ENCODE measurements at places on chromosomes 5 and 9.

DNA sequence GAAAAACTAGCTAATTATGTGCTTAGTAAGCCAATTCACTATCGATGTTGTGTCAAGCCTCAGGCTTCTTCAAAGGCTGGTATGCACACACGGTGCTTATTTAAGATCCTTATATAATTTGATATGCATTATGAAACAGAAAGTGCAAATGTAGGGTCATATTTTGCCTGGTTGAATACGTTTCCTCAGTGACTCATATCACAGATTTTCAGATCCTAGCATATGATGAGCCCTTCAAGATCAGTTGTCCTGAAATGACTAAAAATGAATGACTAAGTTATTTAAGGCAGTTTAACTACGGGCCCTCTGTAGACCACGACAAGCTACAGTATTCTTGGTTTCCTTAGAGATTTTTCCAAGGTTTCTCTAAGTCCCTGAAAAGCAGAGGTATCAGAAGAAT lies 778.3 kb downstream of the PRELID2 start:
- no peak for DNase-seq

- peak; percentile 22 for DNase-seq
Observed at GRCh38 chr9:101311758-101312420, 72.9 kb downstream of the BAAT start.

GRCh38 chr5:83157163-83157562 lies 79.8 kb downstream of the XRCC4 start:
- no peak for DNase-seq

DNA sequence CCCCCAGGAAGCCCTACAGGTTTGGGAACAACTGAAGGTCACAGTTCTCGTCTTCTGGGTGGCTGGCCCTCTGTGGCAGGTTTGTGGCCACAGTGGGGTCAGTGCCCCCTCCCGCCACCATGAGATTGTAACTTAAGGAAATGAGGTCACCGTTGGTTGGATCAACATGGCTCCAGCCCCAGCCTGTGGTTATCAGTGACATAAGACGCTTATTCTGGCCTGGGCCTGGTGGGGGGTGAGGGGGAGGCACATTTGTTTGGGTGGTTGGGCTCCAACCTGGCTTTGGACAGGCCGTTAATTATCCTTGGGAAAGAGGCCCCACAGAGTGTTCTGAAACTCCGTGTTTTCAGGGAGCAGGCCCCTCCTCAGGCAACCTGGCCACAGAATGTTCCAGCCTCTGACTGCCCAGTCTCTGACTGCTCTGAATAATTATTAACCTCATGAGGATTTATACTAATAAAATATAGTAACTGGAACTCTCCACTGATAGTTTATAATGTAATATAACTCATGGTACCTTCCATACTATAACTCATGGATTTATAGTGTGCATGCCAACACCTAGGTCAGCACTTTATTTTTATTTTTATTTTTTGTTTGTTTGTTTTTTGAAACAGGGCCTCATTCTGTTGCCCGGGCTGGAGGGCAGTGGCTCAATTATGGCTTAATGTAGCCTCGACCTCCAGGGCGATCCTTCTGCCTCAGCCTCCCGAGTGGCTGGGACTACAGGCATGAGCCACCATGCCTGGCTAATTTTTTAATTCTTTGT lies 58.0 kb upstream of the RPL26L1 start:
- no peak for DNase-seq

GRCh38 chr9:94554439-94555331 lies at the start of gene PCAT7:
Gene PCAT7, plus strand, starts transcription at chr9:94555083.
- peak; percentile 13 for DNase-seq

GRCh38 chr5:1039210-1039548 lies 30.6 kb downstream of the NKD2 start:
- DNase-seq = no peak

GRCh38 chr9:8019636-8020035 lies 220.1 kb upstream of the DMAC1 start:
- DNase-seq = no peak

- DNase-seq = no peak
Observed at GRCh38 chr9:93011114-93011513, 47.4 kb upstream of the SUSD3 start.

DNA sequence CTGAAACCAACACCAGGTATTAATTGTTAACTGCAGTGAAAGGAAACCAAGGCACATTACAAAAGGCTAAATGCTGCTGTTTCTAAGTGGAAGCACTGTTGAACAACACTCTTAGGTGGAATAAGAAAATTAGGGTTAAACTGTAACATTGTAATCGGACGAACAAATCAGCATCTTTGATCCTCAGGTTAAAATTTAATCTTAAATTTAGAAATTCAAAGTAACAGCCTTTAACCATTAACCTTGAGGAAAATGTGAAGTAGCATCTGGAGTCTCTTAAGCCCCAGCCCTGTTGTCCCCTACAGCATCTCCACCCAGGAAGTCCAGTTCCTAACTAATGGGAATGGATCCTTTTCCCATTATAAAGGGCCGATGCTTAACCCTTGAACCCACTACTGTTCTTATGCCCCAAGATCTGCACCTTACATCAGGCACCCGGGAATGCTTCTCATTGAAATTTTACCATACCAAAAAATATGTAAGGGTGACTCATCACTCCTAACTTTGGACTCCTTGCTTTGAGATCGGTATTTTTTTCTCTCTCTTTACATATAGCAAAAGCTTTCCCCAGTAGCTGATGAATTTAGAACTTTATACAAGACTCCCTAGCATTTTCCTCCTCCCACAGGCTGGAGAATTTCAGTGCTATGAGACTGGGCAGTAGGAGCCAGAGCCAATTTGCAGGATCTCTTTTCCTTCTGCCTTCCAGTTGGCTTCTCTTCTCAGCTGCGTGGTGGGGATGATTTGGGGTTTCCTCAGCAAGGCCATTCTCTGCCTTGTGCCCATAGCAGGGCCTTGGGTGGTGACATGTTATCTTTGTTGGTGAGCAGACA lies 32.0 kb upstream of the ITGA2 start:
- no peak for DNase-seq

GRCh38 chr5:172901788-172902496 lies 57.3 kb upstream of the RPL26L1 start:
- DNase-seq = no peak

DNA sequence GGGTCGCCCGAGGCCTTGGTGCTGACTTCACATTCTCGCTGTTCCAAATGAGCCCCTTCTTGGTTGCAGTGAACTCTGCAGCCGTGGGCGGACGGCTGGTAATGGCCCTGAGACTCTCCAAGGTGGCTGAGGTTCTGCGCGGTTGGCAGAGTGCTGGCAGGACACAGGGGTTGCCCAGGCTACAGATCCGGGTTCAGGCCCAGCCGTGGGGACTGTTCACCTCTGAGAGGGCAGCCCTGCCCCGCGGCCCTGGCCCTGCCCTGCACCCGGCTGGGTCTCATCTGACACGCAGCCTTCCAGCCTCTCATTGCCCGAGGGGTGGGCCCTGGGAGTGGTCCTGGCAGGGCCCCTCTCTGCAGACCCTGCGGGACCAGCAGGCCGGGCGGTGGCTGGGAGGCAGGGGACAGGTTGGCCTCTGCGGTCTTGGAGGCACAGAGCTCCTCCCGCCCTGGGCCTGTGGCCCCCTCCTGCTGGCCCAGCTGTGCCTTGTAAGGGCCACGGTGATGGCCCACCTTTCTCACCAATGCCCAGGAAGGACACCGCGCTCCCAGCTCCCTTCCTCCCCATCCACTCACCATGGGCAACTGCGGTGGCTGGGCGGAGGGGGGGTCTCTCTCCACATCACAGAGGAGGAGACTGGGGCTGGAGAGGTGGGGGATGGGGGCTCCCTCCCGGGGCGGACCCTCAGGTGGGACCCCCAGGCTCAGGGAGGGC lies 51.6 kb downstream of the AHRR start:
- no peak for DNase-seq

DNA sequence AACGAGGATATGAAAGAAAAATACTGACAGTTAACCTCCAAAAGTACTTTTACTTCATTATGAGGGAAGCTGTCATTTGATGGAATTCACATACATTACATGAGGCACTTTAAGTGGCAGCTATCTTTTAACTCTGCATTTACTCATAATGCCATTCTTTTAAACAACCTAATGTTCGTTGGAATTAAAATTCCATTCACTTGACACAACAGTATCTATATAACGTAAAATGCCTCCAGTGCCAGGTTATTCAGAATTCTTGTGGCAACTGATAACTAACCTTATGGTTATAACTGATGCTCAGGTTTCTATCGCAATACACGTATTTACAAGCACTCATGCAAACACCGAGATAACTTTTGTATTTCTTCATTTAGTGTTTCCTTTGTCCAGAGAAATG lies 376.9 kb upstream of the GRAMD2B start:
- DNase-seq = no peak

DNA sequence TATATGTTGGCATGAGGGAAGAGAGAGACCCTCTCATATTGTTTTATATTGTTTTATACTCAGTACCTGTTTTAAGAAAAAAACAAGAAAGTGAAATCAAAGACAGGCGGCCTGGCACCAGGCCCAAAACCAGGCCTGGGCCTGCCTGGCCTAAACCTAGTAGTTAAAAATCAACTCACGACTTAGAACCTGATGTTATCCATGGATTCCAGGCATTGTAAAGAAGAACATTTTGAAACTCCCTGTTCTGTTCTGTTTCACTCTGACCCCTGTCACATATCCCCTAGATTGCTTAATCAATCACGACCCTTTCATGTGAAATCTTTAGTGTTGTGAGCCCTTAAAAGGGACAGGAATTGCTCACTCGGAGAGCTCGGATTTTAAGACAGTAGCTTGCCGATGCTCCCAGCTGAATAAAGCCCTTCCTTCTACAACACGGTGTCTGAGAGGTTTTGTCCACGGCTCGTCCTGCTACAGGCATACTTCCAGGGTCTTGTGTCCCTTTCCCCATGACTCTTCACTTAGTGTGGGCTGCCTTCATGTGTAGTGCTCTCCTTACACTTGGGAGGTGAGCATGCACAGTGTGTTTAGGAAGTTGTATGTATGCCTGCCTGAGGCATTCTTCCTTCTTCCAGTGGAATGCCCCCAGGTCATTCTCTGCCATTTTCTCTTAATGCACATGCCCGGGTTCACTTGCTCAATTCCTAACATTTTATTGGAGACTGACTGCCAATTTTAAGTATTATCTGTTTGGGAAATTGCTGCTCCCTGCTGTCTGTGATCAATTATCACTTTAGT lies 17.8 kb downstream of the TBCA start:
- no peak for DNase-seq

- no peak for DNase-seq
Observed at GRCh38 chr5:146653560-146653959, 137.6 kb upstream of the GPR151 start.

GRCh38 chr5:6832994-6833393 lies 119.8 kb downstream of the TENT4A start:
- DNase-seq = no peak

- no peak for DNase-seq
Observed at GRCh38 chr9:101073122-101073521, 44.6 kb downstream of the PLPPR1 start.

- no peak for DNase-seq
Observed at GRCh38 chr5:169583101-169583423, 511 bp upstream of the SPDL1 start.

DNA sequence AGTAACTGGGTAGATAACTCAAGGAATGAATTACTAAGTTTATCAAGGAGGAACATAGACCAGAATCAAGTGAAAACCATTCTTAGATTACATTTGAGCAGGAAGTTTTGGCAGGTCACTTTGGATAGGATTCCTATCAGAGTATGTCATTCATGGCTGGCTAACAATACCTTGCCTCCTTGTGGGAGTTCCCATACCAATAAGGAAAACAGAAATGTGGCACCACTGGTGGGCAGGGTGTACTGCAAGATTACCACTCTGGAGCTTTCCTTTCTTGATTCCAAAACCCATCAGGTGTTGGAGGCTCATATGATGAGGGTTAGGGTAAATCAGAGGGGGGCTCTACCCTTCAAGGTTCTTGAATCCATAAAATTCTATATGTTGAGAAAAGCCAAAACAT lies 18.6 kb upstream of the SPATA31D1 start:
- no peak for DNase-seq

- no peak for DNase-seq
Observed at GRCh38 chr5:100634937-100635534, 99.9 kb downstream of the FAM174A start.

- no peak for DNase-seq
Observed at GRCh38 chr5:132641241-132641723, 16.7 kb upstream of the IL13 start.

GRCh38 chr5:150085950-150086715 lies at the start of gene CSF1R:
Gene CSF1R, minus strand, starts transcription at chr5:150086554. Its CDS starts 127 bp downstream, at chr5:150086427.
- DNase-seq = no peak

- DNase-seq = no peak
Observed at GRCh38 chr9:114757395-114757794, 48.4 kb downstream of the TNFSF15 start.

GRCh38 chr5:44933686-44934085 lies 124.9 kb downstream of the MRPS30 start:
- no peak for DNase-seq

- DNase-seq = no peak
Observed at GRCh38 chr9:95981761-95982390, 106.4 kb downstream of the ERCC6L2 start.

GRCh38 chr9:83628540-83628939 lies 5.6 kb downstream of the IDNK start:
- DNase-seq = no peak

DNA sequence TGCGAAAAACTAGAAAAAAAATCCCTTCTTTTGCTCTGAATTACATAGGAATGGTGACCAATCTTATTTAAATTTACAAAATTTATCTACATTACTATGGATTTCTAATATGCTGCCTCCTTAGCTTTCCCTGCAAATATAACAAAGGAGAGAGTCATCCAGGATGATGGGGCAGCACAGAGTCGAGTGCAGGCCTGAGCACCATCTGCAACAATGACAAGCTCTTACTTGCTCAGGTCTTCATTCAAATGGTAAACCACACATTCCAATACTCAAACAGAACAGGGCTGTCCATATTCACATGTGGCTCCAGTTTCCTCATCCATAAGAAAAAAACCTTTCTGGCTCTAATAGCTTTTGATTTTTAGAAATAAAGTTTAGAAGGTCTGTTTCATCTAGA lies 33.5 kb upstream of the ZNF354B start:
- no peak for DNase-seq

GRCh38 chr5:154209591-154210081 lies 19.1 kb downstream of the GALNT10 start:
- no peak for DNase-seq

GRCh38 chr5:97839341-97840086 lies 656.5 kb upstream of the RIOK2 start:
- DNase-seq = no peak

GRCh38 chr9:69888856-69889585 lies 68.4 kb downstream of the CFAP95 start:
- DNase-seq = no peak
